ENCODE measurements at places on chromosomes 16 and 17.

DNA sequence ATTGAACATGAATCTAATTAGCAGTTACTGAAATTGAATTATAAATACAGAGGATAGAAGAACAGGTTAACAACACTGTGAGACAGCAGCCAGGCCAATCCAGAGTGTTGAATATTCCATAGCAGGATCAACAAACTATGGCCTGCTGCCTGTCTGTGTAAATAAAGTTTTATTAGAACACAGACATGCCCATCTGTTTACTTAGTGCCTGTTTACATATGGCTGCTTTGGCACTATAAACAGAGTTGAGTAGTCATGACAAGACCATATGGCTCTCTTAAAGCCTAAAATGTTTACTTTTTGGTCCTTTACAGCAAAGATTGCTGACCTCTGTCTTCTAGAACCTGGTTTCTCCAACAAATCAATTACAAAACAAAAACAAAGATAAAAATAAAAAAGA is 115.4 kb upstream of the CDC42EP4 start:
- no peak for DNase-seq

- no peak for DNase-seq
These were observed 492.8 kb upstream of the EEF2KMT start for GRCh38 chr16:5590416-5590815.

DNA sequence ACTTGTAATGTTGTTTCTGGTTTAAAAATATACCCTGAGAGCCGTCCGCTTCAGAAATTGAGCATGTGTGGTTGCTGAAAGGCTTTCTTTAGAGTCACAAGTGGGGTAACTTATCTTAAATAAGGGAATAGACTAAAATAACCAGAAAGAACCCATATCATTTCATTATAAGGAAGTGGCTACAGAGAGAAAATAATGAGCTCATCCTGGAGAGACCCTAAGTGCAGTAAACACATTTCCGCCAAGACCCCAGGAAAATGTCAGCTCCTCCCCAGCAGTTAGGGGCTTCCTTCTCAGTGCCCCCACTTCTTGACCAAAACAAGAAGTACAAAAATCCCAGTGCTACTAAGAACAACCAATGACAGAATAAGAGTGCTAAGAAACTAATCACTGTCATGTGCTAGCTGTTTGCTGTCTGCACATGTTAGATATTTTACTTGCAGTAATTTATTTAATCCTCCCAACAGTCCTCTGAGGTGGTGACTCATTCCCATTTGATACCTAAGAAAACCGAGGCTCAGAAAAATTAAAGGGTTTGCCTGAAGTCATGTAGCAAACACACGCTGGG is 83.5 kb downstream of the CDYL2 start:
- no peak for DNase-seq

- DNase-seq: peak; percentile 77
These were observed at the start of gene E2F4 for GRCh38 chr16:67191995-67192681. TSS of gene E2F4 (plus strand) at chr16:67192155. CDS start at chr16:67192228, 73 bp downstream.

DNA sequence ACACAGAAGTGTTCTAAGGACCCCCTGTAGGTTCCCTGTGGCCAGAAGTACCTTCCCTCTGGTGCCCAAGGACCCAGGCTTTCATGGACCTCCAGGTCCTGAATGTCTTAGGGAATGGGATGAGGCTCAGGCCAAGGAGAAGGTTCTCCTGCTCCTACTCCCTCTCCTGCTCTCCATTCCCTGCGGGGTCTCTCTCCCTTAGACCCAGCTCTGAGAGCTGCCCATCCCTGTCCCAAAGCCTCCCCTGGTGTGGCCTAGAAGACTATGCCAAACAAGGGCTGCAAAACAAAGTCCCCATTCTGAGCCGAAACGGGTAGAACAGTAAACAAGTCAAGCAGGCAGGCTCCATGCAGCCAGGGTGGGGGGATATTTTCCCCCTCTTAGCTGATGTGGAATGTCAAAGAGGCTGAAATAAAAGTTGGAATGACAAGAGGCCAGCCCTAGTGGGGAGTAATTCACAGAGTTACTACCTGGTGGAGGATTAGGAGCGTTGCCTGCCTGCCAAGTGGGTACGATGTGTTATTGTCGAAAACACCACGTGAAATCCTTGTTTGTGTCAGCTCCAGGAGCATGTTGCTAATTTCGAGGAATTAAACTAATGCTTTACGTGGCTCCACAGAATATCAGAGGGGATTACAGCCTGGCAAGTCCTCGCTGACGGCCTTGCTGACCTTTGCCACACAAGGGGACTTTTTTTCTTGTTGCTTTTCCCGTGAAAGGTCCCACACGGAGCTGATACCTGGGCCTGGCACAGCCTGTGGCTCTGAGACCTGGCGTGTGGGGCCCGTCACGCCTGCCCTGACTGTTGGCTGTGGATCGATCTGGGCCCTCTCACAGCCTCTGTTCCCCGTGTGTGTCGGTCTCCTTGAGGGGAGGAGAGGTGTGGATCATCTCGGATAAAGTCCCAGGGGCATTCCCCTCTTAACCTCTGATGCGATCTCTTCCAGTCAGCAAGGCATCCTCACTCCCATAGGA is 2.9 kb downstream of the WFIKKN2 start:
- no peak for DNase-seq

DNA sequence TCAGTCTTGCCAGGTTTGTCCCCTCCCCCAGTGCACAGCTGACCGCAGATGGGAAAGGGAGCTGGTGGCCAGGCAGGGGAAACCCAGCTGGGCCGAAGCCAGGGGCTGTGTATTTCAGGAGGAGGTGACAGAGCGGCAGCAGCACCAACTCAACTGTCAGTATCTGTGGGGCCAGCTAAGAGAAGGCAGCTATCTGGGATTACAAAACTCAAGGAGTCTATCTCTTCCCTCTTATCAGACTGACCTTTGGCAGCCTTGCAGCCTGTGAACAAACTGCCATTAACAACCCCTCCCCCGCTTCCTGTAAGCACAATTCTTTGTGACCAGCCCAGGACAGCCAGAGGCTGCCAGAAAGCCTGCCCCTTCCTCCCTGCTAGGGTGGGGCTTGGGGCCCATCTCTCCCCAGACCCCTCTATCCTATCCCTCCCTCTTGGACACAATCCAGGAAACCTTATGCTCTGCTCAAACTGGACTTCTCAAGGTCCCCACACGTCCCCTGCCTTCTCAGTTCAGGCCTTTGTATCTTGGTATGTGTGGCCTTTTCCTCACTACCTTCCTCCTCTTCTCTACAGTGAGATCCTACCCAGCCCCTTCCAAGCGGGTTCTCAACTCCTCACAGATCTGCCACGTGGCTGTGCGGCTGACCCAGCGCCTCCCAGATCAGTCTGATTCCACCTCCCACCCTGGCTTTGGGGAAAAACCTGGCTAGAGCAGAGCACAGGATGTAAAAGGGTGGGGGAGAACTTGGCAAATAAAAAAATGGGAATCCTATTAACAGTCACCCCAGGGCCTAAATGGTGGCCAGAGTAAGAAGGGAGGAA is 10.5 kb downstream of the ST3GAL2 start:
- no peak for DNase-seq
